ENCODE measurements at places on chromosomes 5 and 9.

DNA sequence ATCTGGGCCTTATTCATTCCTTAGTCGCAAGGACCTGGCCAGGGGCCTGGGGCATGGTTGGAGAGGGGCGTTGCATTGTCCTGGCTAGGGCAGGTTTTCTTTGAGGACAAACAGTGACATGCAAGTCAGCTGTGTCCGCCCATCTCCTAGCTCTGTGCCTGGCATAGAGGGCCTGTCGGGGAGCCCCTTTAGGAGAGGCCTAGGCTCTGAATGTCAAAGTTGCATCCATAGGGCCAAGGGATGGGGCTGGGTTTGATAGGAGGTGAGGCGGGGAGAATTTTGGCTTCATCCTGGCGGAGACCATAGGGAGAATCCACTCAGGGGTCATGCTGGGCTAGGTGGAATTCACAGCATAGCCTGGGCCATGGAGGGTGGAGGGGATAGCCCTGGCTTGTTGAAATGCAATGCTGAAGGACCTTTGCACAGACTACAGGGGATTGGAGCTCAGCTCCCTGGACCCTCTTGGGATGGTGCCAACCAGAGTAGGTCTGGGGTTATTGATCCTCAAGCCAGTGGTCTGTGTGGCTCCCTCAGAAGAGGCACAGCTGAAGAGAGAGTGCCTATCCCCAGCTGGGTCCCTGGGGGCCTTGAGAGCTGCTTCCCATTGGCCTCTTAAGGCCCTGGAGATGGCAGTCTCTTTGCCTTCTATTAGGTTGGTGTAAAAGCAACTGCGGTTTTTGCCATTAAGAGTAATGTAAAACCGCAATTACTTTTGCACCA is 104.0 kb downstream of the RGS3 start:
- no peak for DNase-seq

- peak; percentile 63 for DNase-seq
Measured at GRCh38 chr5:3598769-3599211, 3.2 kb downstream of the IRX1 start.

DNA sequence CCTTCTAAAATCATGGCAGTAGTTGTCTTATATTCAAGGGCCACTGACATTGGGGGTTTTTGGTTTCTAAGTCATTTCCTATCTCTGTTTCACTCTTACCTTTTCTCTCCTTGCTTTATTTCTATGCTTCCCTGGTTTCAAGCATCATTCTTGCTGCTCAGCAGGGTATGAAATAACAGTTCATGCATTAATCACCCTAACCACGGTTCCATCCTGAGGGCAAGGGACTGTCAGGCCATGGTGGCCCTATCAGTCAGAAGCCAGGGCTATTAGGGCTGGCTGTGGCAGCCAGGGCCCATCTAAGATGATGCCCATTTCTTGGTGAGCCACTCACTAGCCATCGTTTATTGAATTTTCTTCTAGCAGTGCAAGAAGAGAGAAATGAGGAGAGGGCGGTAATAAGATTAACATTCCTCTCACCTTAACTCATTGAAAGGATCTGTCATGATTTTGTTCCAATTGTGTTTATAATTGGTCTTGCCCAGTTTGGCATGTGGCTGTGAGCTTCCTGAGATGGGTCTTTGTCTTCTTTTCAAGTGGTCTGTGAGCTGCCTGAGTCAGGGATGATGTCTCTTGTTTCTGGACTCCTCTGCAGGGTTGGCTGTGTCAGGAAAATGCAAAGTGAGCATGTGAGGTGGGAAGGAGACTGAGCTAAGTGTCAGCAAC is 45.2 kb downstream of the CYSTM1 start:
- DNase-seq: no peak

DNA sequence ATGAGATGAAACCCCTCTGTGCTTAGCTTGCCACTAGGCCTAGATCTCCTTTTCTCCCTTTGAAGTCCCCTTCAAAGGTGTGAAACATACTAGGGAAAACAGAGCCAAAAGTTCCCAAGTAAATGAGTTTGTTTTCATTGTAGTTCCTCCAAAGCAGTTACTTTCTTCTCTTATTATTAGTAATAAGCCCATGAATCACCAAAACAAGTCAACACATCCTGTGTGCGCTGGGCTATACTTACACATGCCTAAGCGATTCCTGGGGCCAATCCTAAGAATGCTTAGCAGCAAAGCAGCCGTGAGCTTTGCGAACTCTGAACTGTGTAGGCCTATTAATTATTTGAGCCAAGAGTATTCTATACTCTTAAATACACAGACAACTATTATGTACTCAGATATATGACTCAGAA is 7.6 kb downstream of the ENC1 start:
- DNase-seq: no peak

DNA sequence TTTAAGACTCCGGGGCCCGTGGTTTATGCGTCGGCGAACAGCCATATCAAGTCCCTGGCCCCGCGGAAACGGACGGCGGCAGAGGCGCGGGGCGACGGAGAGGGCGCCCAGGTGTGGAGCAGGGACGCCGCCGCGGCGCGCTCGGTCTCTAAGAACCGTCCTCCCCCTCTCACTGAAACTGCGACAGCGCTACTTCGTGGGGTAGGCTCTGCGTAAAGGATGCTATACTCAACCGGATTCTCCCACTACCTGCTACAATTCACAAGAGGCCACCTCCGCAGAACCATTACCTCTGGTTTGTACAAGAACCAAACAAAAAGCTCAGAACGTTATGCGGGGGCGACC is 404 bp downstream of the MRNIP start:
- no peak for DNase-seq

- no peak for DNase-seq
Measured at GRCh38 chr9:27386571-27387091, 89.7 kb upstream of the EQTN start.

DNA sequence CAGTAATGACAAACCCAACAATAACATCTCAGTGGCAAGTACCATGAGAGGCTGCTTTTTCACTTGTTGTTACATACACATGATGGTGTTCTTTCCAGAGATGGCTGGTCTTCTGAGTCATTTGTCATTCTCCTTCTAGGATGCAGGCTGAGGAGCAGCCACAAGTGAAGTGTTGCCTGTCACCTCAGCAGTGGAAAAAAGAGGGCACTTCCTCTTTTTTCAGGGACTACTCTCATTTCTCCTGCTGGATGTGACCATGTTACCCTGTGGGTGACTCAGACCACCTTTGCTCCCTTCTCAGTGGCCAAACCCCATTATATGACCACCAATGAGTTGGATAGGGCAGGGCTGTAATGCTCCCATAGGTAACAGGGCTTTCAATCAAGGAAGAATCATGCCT is 587.0 kb upstream of the ADAMTS16 start:
- DNase-seq: no peak

DNA sequence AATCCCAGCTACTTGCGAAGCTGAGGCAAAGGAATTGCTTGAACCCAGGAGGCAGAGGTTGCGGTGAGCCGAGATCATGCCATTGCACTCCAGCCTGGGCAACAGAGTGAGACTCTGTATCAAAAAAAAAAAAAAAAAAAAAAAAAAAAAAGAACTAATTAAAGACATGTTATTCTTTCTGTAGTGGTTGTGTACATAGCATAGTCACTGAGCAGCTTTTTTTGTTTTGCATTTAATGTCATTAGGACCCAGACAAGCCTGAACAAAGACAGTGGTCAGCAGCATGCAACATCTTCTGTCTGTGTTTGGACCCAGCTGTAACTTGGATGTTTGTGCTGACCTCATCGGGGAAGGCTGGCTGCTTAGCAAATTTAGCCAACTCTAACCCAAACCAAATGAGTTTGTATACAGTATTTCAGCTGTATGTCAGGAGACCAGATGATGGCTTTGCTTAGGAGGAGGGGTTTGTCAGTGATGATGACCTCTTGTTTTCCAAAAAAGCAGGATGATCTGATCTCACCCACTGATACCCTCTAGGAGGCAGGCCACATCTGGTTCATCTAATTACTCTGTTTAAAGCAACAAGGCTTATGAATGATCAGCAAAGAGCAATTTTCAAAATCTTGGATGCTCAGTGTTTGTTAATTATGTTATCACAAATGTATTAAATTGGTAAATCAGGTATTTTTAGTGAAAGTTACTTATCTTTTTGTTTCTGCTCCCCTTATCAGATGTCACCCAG is 39.5 kb downstream of the SNCAIP start:
- DNase-seq: no peak

DNA sequence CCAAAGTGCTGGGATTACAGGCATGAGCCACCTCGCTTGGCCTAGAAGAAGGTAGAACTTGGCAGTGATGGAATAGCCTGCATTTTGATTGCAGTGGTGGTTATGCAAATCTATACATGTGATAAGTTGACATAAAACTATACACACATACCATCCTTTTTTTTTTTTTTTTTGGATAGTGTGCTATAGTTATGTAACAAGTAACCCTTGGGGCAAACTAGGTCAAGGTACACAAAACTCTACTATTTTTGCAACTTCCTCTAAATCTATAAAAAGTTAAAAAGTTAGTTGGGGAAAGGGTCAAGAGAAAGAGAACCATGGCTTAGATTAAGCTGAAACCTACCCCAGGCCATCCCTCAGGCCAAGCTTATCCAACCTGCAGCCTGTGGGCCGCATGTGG is 11.1 kb downstream of the TRIM14 start:
- DNase-seq: no peak

GRCh38 chr5:56900858-56901578 is 8.4 kb upstream of the SETD9 start:
- DNase-seq: peak; percentile 18

DNA sequence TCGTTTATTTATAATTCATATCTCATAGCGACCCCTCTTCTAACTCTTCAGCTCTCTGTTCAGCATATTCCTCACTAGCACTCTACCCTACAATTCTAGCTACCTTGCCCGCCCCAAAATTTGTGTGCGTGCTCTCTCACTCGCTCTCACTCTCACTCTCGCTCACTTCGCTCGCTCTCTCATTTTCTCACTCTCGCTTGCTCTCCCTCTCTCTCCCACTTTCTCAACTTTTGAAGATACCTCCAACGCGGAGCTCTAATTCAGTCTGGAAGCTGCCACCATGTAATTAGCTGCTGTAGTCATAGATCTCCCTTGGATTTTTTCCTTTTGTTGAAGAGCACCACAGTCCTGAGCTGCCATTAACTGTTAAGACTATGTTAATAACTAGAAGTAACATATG is 30.4 kb downstream of the GPR21 start:
- no peak for DNase-seq

DNA sequence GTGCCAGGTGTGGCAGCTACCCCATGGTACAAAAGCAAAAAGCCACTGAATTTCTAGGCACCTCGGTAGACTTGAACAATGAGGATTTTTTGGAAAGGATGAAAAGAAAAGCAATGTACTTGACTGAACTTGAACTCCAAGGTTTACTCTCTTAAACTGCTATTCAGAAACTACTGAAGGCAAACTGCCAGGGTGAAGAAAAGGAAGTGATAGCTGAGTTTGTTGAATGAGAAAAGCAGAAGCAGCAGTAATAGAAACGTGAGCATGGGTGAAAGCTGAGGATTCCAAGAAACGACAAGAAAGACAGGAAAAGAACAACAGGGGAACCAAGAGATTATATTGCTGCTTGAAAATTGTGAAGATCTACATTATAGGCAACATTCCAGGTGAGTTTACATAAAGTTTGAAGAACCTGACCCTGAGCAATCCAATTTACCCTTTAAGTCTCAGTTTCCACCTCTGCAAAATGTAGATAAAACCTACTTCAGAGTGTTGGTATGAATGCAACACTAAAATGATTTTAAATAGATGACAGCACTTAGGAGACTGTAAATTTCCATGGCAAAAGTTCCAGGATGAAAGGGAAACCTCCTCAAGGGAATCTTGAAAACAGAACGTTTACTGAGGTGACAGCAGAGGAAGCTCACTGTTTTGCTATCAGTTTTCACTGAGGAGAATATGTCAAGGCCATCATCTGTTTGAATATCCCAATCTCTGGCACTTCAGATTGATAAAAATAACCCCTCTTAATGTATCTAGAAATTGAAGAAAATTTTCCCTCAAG is 245.8 kb downstream of the SPATA31D1 start:
- DNase-seq: no peak

GRCh38 chr5:44935262-44935661 is 126.5 kb downstream of the MRPS30 start:
- DNase-seq: no peak

- no peak for DNase-seq
Measured at GRCh38 chr9:1383899-1384455, 333.8 kb downstream of the DMRT2 start.

All from right kidney (tissue), 9 donors.